ENCODE measurements at places on chromosomes 2 and 18.

DNA sequence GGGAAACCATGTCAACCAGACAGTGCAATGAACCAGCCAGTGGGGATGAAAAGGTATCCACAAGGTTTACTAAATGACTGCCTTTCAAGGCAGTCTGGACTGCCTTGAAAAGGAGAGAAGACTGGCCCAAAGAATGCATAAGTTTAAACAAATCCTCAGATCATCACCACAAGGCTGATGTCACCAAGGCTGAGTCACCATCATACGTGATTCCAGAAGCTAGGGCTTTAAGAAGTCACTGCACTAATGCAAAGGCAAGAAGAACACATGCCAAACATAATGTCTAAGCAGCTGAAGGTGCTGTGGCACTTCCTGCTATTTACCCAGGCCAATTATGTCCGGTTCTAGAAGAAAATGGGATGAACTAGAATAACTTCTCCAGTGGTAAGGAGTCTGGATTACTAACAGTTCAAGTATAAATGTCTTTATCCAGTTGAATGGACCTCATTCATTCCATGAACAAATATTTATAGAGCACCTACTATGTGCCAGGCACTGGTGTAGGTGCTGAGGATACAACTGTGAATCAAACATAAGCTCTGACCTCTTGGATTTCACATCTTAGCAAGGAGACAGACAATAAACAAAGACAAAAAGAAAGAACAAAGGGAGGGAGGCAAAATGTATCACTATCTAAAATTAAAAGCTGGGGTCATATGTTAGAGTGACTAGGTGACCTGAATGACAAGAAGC is 37.6 kb upstream of the ONECUT2 start:
- DNase-seq = no peak

- DNase-seq = peak; percentile 26
Observed at GRCh38 chr2:1407950-1408675, 5.2 kb upstream of the TPO start.

DNA sequence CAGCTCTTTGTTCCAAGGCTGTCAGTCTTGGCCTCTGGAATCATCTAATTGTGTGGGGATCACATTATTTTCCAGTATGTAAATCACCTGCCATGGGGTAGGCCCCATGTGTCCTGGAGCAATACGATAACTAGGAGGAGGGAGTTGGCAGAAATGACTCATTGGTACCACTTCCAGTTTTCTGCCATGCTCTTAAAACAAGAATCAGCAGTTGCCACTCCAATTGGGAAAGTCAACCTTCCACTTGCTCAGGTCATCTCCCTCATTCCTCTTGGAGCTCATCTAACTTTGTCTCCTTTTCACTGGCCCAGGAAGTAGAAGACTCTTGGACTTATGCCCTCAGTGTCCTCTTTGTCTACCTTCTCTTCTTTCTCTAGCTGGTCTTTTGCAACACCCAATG is 487.0 kb downstream of the SLC4A3 start:
- DNase-seq = no peak

DNA sequence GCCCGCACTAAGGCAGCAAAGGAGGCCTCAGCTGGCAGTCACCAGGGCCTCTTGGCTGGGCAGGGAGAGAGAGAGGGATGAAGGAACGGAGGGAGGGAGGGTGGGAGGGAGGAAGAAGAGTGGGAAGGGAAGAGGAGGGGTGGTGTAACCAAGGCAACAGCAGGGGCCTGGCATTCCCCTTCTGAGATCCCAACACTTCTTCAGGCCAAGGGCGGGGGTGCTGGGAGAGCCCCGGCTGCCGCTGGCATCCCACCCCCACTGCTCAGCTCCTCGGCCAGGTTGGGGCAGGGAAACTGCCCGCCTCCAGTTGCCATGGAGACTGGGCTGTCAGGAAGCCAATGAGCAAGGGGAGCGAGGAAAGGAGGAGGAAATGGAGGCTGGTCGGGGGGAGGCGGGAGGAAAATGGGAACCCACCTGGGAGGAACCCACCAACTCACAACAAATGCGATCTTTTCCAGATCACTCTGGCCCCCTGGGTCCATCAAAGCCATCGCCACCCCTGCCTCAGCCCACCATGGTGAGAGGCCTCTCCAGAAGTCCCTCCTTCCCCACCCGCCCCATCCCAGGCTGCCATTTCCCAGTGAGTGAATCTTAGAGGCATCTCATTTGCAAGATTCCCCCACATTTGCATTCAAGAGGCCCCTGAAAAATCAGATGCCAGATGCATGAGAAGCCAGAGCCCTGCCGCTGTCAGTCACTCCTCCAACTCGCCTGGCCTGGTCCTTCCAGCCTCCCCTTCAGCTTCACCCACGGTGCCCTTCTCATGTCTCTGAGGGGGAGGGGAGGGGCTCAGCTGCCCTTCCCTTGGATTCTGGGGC is 12.4 kb downstream of the SH2D6 start:
- no peak for DNase-seq

- DNase-seq = no peak
Observed at GRCh38 chr2:133171393-133172004, 396.8 kb downstream of the NCKAP5 start.

DNA sequence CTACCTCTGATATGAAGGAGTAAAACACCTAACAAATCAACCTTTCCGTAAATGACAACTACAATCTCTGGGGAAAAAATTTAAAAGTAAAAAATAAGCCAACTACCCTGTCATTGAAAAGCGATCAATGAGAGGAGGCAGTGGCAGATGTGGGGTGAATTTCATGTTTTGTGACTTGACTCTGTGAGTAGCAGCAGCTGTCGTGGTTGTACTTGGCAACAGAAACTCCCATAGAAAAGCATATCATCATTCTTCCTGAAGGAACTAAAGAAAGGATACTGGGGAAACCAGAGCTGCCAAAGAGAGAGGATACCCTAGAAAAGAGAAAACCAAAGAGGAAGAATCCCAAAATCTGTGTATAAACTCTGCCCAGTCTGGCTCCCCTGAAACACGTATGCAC is 236.4 kb downstream of the TNS1 start:
- DNase-seq = no peak

- no peak for DNase-seq
Observed at GRCh38 chr2:74076074-74076470, 71.6 kb downstream of the BOLA3 start.

GRCh38 chr18:10093445-10093844 is 179.6 kb downstream of the VAPA start:
- no peak for DNase-seq

GRCh38 chr2:221323513-221323912 is 248.6 kb downstream of the EPHA4 start:
- DNase-seq = no peak

DNA sequence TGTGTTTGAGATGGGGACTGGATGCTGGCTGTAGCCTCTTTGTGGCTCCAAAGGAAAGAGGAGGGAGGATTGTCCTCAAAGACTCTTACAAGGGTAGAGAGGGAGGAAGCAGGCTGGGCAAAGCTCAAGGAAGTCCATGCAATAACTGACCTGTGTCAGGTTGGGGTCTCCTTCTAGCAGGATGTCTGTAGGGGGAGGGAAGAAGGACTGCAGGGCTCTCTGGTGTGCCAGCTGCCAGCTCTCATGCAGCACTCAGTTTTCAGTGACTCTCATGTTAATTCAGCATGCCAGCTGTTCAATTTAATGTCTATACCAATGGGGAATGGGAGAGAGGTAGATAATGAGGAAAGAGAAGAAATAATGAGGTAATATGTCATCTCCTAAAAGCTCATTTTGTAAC is 85.3 kb upstream of the RANBP2 start:
- DNase-seq = no peak

GRCh38 chr2:166115589-166115988 is 12.2 kb downstream of the SCN1A start:
- no peak for DNase-seq

GRCh38 chr2:45729753-45730512 is 78.5 kb downstream of the PRKCE start:
- no peak for DNase-seq

DNA sequence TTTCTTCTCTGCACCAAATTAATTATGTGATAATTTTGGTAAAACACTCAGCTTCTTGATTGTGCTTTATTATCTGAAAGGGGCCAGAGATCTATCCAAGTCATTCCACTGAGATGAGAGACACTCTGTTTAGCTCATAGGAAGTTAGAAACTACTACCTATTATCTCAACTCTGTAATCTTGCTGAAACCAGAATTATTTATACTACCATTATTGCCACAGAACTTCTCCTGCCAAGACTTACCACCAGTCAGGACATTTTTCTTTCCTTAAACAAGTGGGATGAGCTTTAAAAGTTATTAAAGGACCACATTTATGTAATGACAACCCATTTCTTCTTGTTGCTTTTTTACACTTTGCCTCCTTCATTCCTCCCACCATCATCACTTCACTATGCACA is 855.6 kb upstream of the PIK3C3 start:
- DNase-seq = no peak

DNA sequence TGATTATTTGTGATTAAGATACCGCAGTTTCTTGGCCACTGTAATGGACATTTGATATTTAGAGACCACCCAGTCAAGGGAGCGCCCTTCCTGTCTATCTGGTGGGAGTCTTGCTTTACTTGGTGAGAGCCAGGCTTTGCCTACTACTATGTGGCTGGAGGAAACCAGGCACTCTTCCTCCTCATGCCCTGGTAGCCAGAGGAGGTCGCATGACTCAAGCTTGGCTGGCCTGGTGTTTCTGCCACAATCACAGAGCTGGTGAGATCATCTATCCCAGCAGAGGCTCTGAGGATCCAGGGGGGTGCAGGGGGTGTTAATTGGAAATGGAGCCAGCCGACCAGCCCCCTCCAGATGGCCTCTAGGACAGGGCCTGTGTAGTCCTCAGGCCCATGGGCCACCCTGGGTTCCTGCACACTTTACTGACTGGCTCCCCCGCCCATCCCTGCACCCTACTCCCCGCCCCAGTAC is 46.8 kb upstream of the BIN1 start:
- DNase-seq = no peak

- no peak for DNase-seq
Observed at GRCh38 chr18:43777636-43778304, 500.5 kb upstream of the SYT4 start.

All from suprapubic skin (tissue), 4 donors.